ENCODE measurements at places on chromosomes 7 and 10.

- DNase-seq: no peak
Measured at GRCh38 chr7:16115374-16115773, 306.0 kb downstream of the CRPPA start.

GRCh38 chr10:90743291-90743690, 114.5 kb downstream of the HTR7 start:
- DNase-seq: no peak

- DNase-seq: no peak
Measured at GRCh38 chr7:30329716-30330115, 45.3 kb downstream of the ZNRF2 start.

DNA sequence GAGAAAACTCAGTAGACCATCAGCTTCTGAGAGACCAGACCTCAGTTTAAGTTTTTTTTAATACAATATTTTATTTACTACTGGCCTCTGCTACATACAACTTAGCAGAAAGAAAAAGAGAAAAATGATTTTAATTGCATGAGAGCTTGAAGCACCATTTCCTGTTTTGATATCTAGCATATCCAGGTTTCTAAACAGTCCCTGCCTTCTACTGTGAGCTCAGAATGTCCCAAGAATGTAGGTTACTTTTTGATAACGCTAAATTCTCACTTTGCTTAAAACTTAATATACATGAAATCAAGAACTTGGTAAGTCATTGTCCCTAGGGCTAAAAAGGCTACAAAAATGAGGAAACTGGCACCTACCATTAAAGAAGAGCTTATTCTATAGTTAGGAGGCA, 7.0 kb downstream of the TMEM243 start:
- no peak for DNase-seq

DNA sequence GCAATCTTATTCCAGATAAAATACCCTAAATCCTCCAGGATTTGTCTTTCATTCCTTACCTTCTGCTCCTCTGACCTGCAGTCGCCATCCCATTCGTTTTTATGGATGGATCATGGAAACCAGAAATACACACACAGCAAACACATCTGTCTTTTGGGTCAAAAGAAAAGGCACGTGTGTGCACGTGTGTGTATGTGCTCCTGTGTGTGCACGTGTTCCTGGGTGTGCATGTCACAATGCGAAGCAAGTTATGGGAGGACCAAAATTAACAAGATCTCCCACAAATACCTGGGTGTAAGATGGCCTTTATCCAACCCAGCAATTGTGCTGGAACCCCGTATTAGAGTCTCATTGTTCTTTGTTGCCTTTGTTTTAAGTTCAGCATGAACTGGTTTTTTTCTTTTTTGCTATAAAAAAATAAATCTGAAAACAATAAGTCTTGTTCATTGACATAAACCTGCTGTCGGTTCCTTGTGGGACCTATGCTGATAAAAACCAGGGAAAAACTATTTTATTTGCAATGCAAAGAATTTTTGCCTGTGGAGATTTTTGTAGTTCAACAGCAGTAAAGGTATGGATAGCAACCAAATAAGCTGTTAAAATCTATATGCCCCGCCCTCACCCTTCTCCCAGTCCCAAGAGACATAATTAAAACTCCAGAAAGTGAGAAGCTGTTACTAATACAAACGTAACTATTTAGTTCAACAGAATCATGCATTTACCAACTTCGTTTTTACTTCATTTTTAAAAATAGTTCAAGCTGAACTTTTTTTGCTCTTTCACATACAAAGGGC, 229.6 kb downstream of the CREB5 start:
- DNase-seq: no peak

DNA sequence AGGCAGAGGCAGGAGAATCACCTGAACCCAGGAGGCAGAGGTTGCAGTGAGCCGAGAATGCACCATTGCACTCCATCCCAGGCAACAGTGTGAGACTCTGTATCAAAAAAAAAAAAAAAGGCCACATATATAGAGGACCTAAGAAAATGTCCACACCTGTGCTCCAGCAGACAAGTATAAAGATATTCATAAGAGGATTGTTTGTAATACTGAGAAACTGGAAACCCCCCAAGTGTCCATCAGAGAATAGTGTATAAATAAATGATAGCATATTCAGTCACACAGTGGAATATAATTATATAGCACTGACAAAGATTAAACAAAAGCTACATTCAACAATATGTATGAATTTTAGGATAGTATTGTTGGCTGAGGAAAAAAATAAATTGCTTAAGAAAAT, 1050.6 kb downstream of the GRM8 start:
- no peak for DNase-seq

- no peak for DNase-seq
Measured at GRCh38 chr7:157467496-157468212, 130.8 kb downstream of the DNAJB6 start.

DNA sequence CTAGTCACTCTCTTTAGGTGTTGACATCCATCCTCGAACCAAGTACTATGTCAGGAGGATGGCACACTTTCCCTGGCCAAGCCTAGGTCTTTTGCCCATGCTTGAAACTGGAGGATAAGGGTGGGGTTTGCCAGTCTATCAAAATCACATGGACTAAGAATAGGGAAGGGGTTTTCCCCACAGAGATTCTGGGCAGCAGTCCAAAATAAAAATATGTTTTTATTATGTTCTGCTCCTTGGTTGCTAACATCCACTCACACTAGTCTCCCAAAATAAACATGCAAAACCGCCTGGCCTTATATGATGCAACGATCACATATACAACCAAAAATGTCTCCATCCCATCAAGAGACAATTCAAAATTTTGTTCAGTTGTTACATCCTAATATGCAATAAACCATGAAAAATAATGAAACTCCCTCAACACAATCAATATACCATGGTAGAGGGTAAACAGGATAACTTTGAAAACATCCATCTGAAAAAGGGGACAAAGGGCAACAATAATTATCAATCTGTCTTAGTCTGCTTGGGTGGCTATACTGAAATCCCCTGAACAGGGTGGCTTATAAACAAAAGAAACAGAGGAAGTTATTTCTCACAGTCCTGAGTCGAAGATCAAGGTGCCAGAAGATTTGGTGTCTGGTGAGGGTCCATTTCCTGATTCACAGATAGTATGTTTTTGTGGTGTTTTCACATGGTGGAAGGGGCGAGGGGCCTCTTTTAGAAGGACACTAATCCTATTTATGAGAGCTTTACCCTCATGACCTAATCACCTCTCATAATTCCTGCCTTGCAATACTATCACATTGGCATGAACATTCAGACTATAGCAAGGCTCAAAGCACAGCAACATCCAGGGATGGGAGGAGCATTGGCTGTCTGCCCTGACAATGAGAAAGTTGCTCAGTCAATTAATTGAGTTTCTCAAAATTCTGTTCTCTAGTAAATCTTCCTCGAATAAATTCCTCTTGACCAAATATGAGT, 159.3 kb downstream of the ETV1 start:
- no peak for DNase-seq

DNA sequence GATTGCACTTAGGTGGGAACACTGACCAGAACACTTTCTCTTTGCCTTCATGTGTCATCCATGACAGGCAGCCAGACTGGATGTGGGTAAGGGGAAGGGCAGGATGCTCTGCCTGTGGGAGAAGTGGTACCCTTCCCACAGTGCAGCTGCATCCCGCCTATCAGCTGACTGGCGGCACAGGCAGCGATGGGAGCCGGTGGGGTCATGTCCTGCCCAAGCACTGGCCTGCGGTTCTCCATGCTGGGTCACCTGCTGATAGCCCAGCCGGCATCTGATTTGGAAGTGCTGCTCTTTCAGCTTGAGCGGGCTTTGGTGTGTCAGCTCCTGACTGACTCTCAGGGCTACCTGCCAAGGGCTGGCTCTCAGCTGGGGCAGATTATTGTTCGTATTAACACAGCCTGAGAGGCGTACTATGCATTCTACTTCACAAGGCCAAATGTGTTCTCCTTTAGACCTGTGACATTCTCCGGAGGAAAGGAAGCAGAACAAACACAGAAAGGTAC, 105.2 kb upstream of the PDLIM1 start:
- DNase-seq: no peak

- no peak for DNase-seq
Measured at GRCh38 chr7:147804032-147804431, 786.5 kb upstream of the C7orf33 start.

DNA sequence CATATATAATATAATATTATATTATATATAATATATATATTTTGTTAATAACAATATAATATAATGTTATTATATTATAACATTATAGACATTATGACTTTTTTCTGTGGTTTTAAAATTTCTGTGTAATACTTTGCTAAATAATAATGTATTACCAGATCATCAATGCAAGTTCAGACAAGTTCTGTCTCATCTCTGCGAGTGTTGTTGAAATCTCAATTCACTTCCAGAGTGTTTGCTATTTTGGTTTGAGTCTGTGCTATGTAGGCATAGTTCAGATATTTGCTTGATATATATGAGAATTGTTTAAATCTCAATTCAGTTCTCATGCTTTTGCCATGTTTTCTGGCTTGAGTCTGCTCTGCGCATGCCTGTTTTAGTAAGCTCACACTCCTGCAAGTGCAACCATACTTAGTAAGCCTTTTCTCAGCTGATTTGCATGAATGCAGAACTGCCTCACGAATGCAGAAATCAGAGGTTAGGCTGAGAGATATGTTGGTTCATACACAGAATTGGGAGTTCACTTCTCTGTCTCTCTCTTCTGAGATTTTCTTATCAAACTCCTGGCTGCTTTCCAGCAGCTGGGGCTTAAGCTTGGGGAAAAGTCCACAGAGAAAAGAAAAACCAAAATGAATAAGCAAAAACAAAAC, 830.2 kb upstream of the SORCS1 start:
- DNase-seq: no peak

- no peak for DNase-seq
Measured at GRCh38 chr10:118626953-118627352, 31.5 kb upstream of the PRLHR start.

DNA sequence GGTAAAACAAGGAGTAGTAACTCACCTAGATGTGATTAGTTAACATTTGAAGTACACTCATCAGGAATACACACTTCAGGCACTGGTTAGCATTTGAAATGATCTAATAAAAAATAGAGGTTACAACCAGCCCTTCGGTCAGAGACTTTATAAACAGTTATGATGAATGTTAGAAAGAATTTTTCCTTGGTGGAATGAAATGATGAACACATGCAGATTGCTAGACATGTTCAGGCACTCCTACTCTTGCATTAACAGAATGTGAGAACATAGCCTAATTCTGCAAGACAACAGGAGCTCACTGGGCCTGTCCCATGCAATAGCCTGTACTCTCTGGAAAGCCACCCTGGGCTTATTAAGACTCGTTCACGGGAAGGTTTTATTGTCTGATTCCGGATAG, 47.3 kb upstream of the TECTB start:
- no peak for DNase-seq

DNA sequence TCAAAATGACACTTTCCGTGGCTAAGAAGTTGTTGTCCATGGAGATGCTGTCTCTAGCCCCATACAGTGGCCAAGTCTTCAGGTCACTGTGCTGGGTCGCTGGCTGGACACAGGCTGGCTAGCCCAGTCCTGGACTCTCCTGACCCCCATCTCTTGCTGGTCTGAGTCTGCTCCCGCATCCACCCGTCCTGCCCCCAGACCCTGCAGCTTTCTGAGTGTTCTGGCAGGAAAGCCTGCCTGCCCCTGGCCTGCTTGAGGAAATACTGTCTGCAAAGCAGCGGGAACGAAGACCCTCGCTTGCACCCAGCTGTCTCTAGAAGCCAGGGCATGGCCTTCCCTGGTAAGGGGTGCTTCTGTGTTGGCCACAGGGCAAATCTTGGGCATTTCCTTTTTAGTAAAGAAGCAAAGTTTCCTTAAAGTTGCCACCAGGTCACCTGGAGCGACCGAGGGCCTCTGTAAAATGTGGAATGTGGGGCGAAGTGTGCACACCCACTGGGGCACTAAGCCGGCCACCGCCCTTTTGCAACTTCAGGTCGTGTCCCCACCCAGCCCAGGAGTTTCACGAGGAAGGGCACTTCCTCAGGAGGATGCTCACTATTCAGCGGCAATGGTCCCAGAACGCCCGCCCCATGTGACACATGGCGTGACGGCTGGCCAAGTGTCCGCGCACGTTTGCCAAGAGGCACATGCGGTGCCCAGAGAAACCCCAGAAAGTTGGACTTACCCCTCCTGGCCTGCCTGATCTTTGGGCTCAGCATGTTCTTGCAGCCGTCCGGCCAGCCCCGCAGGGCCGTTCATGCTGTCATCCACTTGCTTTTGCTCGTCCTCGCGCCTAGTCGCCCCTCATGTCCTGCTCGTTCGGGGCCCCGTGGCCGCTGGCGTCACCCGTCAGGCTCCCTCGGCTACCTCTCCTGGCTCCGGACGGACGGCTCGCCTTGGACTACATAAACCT, 558 bp downstream of the ARHGAP22 start:
- no peak for DNase-seq

DNA sequence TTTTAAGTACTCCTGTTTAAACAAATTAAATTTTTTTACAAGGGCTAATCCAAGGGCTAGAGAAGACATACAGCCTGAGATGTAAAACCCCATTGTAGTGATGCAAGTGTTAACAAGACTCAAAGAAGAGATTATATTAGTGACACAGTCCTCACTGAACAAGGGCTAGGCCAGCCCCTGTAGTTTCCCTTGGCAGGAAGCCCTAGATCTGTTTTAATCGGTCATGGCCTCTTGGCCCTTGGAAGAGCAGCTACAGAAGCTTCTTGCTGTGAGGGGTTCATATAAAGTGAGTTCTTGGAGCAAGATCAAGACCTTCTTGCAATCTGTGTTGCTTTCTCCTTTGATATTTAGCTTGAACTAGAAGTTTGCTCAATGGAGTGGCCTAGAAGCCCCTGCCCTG, 1339.4 kb downstream of the XPNPEP1 start:
- no peak for DNase-seq

GRCh38 chr10:49784681-49785080, 22.6 kb upstream of the OGDHL start:
- DNase-seq: no peak

- DNase-seq: no peak
Measured at GRCh38 chr10:110865809-110866482, 5.8 kb upstream of the PDCD4 start.

DNA sequence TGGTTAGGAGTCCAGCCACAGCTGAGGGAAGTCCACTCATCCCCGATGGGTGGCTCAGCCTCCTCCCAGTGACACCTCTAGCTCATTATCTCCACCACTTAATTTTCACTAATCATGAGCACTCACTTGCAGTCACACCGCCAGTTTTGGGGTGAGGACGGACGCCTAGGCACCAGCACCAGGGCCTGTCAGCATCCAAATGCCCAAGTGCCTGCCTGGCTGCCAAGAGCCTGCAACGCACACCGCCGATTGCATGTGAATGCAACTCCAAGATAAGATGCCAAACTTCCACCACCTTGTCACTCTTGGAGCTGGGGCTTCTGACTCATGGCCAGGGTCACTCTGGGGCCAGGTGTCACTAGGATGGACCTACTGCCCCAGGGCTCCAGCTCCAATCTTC, 24.4 kb upstream of the SMARCD3 start:
- DNase-seq: no peak

DNA sequence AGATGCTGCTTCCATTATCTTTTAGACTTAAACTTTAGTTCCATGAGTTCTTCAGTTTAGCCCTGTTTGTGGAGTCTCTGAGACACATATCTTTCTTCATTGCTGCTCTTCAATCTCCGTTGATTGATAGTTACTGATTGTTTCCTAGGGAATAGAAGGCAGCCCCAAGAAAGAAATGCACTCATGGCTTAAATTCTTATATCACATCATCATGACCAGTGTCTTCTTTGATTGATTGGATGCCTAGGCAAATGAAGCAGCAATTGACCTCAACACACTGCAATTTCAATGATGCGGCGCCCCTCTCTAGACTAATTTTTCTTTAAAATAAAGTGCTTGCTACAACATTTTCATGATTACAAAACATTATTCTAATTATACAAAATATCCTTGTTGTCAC, 576.5 kb upstream of the VSTM2A start:
- DNase-seq: no peak
